ENCODE measurements at places on chromosomes 1 and 21.

GRCh38 chr1:152108882-152109222 is 6.4 kb downstream of the TCHH start:
- DNase-seq = no peak

DNA sequence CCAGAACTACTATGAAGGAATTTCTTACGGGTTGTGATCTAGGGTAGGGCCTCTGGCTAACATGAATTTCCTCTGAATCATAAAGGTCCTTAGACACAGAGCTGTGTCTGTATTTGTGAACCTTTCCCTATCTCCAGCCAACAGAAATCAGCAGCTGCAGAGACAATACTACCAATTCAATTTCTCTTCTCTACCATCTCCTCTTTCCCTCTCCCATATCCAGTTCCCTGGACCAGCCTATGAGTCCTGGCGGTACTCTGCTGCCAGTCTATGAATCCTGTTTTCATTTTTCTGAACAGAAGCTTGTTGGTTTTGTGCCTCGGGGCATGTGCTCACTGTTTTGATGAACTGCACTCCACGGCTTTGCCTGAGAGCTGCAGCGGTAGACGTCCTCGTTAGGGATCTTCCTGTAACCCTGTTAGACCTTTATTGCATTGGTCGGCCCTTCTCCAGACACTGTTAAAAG is 458.0 kb upstream of the VAMP3 start:
- DNase-seq = peak; percentile 21

DNA sequence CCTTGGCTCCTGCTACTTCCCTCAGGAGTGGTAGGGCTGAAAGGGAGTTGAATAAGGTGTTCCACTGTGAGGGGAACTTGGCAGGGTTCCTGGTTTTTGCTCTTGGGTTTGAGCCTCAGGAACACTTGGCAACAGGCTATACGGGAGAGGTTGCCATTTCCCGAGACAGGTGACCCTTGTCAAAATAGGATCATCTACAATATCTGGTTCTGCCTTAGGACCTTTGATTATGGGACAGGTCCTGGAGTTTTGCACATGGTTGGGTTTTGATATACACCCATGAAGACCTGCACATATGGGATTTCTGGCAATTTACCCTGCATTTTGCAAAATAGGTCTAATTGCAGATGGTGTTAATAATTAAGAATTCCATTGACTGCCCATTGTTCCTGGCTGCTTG is 31.1 kb downstream of the YY1AP1 start:
- peak; percentile 49 for DNase-seq

GRCh38 chr1:150551051-150551783 is 2.0 kb downstream of the ADAMTSL4 start:
- no peak for DNase-seq

- no peak for DNase-seq
Measured at GRCh38 chr1:113259988-113260387, 130.3 kb upstream of the MAGI3 start.

GRCh38 chr1:32972814-32973428 is 8.3 kb upstream of the RNF19B start:
- DNase-seq = peak; percentile 86

DNA sequence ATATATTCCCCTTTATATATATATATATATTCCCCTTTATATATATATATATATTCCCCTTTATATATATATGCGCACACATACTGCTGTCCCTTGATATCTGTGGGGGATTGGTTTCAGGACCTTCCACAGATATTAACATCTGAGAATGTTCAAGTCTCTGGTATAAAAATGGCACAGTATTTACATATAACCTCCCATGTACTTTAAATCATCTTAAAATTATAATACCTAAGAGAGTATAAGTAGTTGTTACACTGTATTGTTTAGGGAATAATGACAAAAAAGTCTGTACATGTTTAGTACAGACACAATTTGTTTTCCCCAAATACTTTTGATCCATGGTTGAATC is 45.8 kb downstream of the NR5A2 start:
- DNase-seq = no peak

DNA sequence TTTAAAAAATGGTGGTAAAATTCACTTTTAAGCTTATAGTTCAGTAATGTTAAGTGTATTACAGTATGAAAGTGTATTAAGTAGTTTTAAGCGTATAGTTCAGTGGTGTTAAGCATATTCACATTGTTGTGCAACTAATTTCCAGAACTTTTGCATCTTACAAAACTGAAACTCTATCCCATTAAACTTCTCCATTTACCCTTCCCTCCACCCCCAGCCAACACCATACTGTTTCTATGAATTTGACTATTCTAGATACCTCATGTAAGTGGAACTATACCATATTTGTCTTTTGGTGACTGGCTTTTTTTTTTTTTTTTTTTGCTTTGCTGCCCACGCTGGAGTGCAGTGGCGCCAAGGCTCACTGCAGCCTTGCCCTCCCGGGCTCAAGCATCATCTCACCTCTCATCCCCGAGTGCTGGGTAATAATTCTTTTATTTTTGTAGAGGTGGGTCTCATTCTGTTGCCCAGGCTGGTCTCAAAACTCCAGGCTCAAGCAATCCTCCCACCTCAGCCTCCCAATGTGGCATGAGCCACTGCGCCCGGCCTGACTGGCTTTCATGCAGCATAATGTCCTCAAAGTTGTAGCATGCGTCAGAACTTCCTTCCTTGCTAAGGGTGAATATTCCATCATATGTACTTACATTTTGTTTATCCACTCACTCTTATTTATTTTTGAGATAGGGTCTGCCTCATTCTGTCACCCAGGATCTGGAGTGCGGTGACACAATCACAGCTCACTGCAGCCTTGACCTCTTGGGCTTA is 45.1 kb upstream of the BMP8B start:
- no peak for DNase-seq

- DNase-seq = peak; percentile 87
Measured at GRCh38 chr1:204350857-204351573, 8.7 kb downstream of the PLEKHA6 start.

- DNase-seq = no peak
Measured at GRCh38 chr1:185096531-185096930, 51.2 kb downstream of the RNF2 start.

GRCh38 chr1:38178216-38178615 is 131.6 kb upstream of the POU3F1 start:
- DNase-seq = no peak

DNA sequence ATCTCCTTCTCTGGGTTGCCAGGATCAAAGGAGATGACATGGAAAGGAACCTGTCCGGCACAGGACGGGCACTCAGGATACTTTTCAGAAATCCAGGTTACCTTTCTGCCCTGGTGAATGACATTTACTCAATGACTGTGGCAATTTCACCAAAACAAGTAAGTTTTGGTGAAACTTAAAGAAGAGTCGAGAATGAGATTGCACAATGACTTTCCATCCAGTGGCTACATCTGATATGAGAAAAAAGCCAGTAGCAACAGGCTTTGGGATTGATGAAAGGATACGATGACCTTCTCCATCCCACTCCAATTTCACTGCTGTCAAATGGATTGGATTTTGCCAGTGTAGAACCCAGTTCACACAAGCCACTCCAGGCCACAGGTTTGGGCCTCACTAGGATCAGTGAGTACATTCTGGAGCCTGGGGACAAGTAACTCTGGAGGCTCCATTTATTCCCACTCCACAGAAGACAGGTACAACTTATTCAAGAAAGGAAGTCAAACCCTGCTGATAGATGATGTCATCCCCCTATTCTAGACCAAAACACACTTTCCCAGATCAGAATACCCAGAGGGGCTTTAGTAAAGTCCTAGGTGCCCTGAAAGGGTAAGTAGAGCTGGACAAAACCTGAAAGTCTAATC is 63.3 kb downstream of the PLPP3 start:
- DNase-seq = no peak

- DNase-seq = no peak
Measured at GRCh38 chr1:43318831-43319230, 18.0 kb downstream of the TIE1 start.

GRCh38 chr21:14088391-14088790 is 122.4 kb downstream of the LIPI start:
- DNase-seq = no peak

Measured in NCI-H1092 (cell line).